ENCODE measurements at places on chromosomes 13 and 19.

- DNase-seq: no peak
Measured at GRCh38 chr19:51084505-51084904, 1.8 kb upstream of the KLK14 start.

- DNase-seq: no peak
Measured at GRCh38 chr19:18773682-18774081, 17.4 kb downstream of the COMP start.

GRCh38 chr19:39174558-39175544 lies 21.9 kb upstream of the NCCRP1 start:
- no peak for DNase-seq

GRCh38 chr13:97561182-97561581 lies 127.2 kb downstream of the RAP2A start:
- no peak for DNase-seq

DNA sequence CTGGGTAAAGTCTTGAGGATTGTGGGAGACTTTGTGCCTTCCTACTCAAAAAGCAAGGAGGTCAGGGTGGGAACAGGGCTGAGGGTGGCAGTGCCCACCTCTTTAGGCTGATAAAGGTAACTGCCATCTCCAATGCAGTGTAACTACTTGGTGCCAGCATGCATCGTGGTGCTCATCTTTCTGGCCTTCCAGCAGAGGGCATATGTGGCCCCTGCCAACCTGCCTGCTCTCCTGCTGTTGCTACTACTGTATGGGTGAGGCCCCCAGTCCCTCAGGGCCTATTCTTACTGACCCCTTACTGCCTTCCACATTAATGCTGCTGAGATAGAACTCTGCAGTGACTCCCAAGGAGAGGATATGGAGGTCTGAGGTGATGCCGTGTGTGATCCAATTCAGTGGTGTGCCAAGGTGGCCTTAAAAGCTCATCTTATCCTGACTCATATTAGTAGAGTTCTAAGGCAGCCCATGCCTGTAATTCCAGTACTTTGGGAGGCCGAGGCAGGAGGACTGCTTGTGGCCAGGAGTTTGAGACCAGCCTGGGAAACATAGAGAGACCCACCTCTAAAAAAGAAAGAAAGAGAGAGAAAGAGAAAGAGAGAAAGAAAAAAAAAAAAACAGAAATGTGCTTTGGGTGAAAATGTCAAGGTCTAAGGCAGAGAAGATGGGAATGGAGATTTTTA lies 9.7 kb upstream of the ARHGAP45 start:
- DNase-seq: no peak

DNA sequence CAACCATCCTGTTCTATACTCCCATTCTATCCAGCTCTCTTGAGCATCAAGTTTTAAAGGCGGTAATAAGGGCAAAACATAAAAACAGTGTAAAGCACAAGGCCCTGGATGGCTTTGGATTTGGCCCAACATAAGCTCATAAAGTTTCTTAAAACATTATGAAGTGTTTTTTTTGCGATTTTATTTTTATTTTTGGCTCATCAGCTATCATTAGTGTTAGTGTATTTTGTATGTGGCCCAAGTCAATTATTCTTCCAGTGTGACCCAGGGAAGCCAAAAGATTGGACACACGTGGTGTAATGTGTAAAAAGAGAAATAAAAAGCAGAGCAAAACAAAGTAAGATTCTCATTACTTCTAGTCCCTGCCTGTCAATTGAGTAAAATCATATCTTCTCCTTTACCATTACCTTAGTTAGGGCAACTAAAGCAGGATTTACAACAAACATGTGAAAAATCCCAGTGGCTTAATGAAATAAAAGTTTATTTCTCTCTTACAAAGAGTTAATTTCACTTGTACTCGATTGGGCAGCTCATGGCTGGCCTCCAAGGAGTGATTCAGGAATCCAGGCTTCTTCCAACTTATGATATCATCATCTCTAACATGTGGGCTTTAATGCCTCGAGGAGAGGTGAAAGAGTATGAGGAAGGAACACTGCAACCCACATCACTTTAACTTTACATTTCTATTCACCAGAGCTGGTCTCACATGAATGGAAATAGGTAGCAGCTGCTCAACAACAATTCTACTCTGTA lies 725.2 kb upstream of the SLITRK1 start:
- no peak for DNase-seq

- DNase-seq: no peak
Measured at GRCh38 chr13:101520672-101521071, 68.2 kb downstream of the ITGBL1 start.

DNA sequence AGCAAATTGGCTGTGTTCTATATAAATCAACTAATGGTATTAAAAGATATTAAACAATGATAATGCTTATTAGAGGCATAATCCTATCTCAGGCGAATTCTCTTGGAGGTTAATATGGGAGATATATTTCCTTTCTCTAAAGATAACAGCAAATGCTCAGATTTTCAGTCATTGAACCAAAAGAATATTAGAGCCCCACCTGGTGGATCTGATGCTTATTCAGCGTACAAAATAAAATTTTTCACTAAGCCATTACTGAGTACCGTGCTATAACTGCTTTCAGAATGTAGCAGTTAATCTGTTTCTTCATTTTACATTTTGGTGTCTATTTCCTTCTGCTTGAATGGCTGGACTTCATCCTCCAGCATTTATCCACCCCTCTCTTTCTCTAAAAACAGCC lies 143.3 kb upstream of the IPO5 start:
- DNase-seq: no peak
